NCI-H226 (cell line): ENCODE measurements at places on chromosomes 4 and X.

- DNase-seq: peak; percentile 33
Observed at GRCh38 chr4:101835121-101835904, 44.8 kb downstream of the BANK1 start.

GRCh38 chr4:8181844-8182243, 17.2 kb upstream of the SH3TC1 start:
- DNase-seq: peak; percentile 64

GRCh38 chr4:169530048-169530447, 82.3 kb downstream of the NEK1 start:
- DNase-seq: no peak

DNA sequence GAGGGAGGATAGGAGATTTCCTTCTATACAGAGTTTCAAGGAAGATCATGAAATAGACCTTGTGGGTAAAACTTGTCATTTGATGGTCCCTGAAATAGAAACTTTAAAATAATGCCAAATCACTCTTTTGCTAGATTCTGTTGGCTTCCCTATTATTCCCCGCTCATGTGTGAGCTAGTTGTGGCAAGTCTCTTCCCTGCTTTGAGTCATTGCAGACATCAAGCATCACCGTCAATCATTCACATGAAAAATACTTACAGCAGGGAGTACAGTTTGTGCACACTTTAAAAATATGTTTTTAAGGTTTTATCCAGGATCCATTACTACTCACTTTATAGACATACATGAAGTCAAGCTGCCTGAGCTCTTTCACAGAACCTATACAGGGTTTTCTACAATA, 35.2 kb upstream of the INPP4B start:
- DNase-seq: no peak

GRCh38 chrX:101257448-101258258, 33.5 kb downstream of the TAF7L start:
- DNase-seq: no peak

DNA sequence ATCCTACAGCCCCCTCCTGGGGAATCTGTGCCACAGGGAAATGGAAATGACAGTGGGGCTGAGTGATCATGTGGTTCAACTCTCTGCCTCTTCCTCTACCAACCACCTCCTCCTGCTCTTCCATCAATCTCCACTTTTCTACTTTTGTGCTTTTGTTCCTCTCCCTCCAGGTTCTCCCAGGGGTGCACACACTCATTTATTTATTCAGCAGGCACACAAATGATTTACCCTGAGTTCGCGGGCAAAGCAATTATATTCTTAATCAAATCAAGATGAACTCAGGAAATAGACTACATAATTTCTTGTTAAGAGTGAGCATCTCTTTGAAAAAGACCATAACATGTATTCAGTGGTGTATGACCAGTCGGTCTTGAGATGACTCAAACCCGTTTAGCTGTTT, 69.2 kb downstream of the VCX3A start:
- DNase-seq: no peak

- no peak for DNase-seq
Observed at GRCh38 chrX:15747626-15748173, 9.6 kb downstream of the CA5B start.

- DNase-seq: peak; percentile 11
Observed at GRCh38 chr4:65007841-65008439, 598.7 kb upstream of the TECRL start.

GRCh38 chrX:143121477-143121876, 95.7 kb downstream of the SPANXN4 start:
- no peak for DNase-seq

GRCh38 chrX:13043938-13044337, 482 bp downstream of the FAM9C start:
- no peak for DNase-seq

- DNase-seq: no peak
Observed at GRCh38 chrX:113470166-113470565, 629.5 kb upstream of the AMOT start.

- DNase-seq: no peak
Observed at GRCh38 chr4:39936565-39937418, 40.9 kb downstream of the PDS5A start.

- no peak for DNase-seq
Observed at GRCh38 chrX:63658920-63659319, 126.1 kb downstream of the ARHGEF9 start.

DNA sequence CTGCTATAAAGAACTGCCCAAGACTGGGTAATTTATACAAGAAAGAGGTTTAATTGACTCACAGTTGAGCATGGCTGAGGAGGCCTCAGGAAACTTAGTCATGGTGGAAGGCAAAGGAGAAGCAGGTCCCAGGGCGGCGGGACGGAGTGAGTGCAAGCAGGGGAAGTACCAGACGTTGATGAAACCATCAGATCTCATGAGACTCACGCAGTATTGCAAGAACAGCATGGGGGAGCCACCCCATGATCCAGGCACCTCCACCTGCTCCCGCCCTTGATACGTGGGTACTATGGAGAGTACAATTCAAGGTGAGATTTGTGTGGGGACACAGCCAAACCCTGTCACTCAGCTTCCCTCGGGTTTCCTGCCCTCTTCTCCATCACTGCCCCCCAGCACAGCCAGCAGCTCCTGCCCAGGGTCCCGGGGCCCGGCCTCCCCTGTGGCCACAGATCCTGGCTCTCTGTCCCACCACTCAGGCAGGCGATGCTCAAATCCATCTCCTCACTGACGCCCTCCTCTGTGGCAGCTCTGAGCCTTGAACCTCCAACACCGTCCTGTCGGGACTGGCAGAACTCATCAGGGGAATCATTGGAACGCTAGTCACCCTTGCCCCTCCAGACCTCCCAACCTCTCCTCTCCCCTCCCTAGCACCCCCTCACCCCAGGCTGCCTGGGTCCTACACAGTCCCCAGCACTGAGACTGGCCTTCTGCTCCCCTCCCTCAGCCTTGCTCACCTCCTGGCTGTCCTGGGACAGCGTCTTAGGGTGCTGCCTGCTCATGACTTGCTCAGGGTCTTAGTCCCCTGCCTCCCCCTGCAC, 37.6 kb downstream of the FGFRL1 start:
- no peak for DNase-seq

- DNase-seq: no peak
Observed at GRCh38 chr4:158538911-158539310, 17.2 kb downstream of the RXFP1 start.

DNA sequence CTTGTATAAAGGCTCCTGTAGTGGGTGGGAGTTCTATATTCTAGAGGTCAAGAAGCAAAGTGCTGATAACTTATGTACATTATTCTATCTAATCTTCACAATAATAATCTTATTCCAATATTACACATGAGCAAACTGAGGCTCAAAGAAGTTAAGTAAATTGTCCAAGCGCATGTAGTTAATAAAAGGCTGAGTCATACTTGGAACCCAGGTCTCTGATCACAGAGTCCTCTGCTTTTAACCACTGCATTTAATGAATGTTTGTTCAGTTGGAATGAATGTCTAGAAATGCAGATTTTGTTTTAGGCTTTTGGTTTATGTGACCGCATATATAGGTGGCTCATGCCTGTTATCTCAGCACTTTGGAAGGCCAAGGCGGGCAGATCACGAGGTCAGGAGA, 88.4 kb upstream of the PAQR3 start:
- DNase-seq: no peak

DNA sequence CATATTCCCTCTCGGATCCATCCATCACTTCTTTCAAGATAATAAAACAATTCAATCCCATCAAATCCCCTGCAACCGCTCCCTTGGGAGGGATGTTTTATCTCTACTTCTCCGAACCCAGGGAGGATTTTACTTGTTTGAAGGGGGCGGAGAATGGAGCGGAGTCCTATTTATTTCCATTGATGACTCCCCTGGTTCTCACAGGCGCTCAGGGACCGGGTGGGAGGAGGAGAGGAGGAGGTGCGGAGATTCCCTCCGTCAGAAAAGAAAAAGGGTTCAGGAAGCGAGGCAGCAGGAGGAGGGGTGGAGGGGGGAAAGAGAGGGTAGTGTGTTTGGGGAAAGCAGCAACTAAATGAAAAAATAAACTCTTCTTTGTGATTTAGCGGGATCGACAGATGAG, 2.1 kb downstream of the NDNF start:
- DNase-seq: no peak

- DNase-seq: no peak
Observed at GRCh38 chrX:3592184-3592583, 121.3 kb downstream of the PRKX start.

DNA sequence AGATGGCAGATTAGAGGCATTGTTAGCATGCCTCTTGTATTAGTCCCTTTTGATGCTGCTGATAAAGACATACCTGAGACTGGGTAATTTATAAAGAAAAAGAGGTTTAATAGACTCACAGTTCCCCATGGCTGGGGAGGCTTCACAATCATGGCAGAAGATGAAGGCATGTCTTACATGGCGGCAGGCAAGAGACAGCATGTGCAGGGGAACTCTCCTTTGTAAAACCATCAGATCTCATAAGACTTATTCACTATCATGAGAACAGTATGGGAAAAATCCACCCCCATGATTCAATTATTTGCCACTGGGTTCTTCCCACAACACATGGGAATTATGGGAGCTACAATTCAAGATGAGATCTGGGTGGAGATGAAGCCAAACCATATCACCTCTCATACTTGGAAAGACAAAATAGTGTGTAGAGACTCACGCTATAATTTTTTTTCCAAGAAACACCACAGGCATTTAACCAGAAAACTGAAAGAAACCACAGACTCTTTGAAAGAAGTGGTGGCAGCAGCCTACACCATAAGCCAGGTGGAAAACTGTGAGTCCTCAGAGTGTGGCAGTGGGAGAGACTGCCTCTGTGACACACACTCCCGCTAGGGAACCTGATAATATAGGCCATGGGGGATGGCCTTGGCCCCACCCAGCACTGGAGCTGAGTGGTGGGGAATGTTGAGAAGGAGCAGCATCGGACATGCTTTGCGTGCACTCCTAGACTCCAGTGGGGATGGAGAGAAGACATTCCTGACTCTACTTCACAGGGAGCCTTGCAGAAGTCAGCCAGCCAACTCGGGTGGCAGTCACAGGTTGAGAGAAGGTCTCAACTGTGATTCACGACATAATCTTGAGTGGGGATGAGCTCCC, 51.5 kb downstream of the SLC2A9 start:
- no peak for DNase-seq

DNA sequence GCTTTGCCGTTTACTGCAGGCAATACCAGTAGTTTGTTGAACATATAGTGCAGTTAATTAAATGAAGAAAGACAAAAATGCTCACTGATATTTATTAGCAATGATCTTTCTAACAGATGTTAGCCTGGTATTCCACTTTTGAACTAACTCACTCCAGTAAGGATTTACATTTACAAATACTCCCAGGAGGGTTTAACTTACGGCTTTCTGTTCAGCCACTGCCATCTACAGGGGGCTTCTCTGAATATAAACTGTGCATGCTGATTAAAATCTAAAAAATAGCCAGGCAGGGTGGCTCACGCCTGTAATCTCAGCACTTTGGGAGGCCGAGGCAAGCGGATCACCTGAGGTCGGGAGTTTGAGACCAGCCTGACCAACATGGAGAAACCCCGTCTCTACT, 2.2 kb upstream of the SRD5A3 start:
- no peak for DNase-seq

- no peak for DNase-seq
Observed at GRCh38 chrX:121655276-121655675, 607.9 kb downstream of the GLUD2 start.

DNA sequence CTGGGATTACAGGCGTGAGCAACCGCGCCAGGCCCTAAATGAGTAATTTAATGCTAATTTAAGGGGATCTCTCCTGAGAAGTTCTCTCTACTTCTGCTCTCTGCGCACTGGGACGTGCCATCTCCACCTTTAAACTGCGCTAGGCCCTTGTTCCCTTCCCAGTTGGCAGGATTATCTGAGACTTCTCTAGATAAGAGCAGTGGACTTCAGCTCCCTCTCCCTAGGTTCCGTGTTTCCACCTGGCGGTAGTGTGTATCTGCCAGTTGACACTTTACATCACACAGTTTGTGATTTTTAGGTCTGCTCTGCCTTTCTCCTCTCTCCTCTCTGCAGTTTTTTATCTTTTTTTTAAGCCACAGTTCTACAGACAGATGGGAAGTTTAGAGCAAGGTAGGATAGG, 40.2 kb downstream of the ARHGAP10 start:
- DNase-seq: no peak

- no peak for DNase-seq
Observed at GRCh38 chr4:56200275-56200674, 187.0 kb downstream of the AASDH start.

DNA sequence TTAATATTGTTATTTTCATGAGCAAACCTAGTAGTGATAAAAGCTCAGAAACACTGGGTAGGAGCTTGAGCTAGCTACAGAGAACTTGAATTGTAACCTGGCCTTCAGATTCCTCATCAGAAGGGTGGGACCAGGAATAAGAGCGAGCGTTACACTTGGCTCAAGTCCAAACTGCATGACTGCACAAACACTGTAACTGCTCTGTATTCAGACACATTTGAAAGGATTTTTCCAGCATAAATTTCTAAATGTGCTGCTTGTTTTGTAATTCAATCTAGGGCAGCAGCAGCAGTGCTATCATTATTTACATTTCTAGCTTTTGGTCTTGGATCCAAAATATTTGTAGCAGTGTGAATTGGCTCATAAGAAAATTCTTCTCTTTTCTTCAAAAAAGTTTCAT, 133.0 kb upstream of the TMLHE start:
- no peak for DNase-seq

DNA sequence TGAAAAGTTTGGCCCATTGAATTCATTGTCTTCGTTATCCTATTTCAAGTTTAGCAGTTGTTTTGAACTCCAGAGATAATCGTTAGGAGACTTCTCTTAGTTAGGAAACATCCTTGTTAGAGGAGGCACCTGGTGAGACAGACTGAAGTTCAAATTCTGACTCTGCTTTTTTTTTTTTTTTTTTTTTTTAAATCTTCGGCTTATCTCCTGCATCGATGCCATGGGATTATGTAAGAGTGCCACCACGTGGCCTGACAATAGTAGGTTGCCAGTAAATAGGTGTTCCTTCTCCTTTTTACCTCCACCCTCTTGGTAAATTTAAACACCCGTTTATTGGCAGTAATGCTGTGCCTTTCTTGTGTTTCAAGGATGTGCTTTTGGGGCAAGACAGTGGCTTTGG, 149.3 kb downstream of the SOWAHB start:
- DNase-seq: no peak

DNA sequence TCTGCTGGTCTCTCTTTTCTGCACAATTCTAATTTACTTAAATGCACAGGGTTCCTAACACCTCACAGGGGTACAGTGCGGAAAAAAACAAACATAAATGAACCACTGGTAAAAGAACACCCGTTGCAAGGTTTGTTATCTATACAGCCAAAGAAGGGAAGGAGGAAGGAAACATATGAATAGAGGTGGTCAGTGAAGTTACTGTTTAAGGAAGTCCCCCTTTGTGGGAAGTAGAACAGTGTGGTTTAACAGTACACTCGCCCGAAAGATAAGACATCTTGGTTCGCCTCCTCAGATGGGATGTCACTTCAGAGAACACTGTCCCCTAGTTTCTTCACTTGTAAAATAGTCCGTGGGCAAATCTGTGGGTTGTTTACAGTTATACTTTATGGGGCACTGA, 57.5 kb downstream of the TEC start:
- no peak for DNase-seq
